ENCODE measurements at places on chromosomes 2 and 18. TPM values are rescaled to one million over a fixed set of nuclear protein-coding genes. Genes with fewer than 3 reads are reported as not detected.

The EIF2B4 gene
- total RNA-seq: 50.9 TPM

The PID1 gene
- total RNA-seq: 6.6 TPM

The CD8B gene
- total RNA-seq: not detected

The CCDC141 gene
- total RNA-seq: 5.3 TPM

DNA sequence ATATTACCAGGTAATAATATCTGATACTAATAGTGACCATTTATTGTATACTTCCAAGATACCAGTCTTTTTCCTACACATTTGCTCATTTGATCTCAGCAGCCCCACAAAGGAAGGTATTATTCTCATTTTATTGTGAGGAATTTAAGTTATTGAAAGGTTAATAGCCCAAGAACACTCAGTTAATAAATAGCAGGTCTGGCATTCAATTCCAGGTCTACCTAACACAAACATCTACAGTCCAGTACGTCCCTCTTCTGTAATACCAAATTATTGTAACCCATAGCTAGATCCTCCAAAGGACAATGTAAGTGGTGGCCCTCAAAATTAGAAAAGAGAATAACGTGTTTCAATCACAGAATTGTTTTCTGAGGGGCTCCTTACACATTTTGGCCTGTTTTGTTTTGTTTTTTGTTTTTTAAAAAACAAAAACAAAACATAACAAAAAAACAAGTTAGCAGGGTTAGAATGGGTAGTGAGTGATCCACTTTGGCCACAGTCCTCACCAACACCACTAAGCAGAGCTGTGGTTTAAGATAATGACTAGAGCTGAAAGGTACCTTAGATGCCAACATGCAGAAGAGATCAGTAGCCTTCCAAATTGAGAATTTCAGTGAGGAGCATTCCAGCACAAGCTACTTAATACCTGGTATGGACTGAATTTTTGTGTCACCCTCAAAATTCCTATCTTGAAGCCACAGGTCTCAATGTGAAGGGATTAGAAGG, 137.5 kb downstream of the DYM start:
- H3K4me3 ChIP-seq: no peak overlapping the region
- DNase-seq: no peak
- H3K36me3 ChIP-seq: no peaks in the 10 kb centered on the region

DNA sequence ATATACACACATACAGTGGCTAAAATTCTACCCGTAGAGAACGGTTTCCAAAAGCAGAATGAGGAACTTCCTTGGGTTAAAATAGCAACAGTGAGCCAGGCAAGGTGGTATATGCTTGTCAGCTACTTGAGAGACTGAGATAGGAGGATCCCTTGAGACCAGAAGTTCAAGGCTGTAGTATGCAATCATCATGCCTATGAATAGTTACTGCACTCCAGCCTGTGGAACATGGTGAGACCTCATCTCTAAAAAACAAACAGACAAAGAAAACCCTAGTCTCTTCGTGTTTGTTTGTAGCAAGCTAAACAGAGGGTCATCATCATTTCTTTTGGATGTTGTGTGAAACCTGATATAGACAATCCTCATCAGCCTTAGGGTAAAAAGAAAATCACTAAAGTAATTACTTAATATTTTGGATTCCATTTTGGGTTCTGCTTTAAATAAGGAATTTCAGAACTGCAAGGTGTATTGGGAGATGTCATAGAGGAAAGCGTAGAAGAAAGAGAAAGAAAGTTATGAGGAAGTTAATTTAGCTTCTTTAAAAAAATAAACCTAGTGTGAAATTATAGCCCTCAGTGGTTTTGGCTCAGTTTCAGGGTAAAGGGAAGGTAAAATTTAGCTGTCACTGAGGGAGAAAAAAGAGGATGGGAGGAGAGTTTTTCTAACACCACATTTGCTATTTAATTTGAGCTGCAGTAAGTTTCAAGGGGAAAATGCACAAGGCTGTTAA, 46.5 kb downstream of the PLEK start:
- no peaks in the 10 kb centered on the region for H3K27me3 ChIP-seq
- H3K4me1 ChIP-seq: no peaks in the 10 kb centered on the region
- no peak overlapping the region for H3K4me3 ChIP-seq
- no peak for DNase-seq

GRCh38 chr2:239431536-239431935, 30.7 kb upstream of the HDAC4 start:
- no peak overlapping the region for H3K4me3 ChIP-seq
- H3K36me3 ChIP-seq: no peaks in the 10 kb centered on the region

GRCh38 chr2:173868406-173868805, 96.8 kb downstream of the SP3 start:
- H3K27me3 ChIP-seq: no peaks in the 10 kb centered on the region
- H3K27ac ChIP-seq: no peak overlapping the region
- no peak overlapping the region for H3K4me3 ChIP-seq

- H3K36me3 ChIP-seq: peaks cover 12% of the 10 kb centered on the region
- H3K4me3 ChIP-seq: no peak overlapping the region
- no peak for DNase-seq
- H3K4me1 ChIP-seq: no peaks in the 10 kb centered on the region
These were observed 47.4 kb downstream of the SLC35F5 start for GRCh38 chr2:113709022-113709421.

GRCh38 chr2:25330273-25330672, 11.5 kb downstream of the DNMT3A start:
- no peaks in the 10 kb centered on the region for H3K27me3 ChIP-seq
- H3K4me3 ChIP-seq: no peak overlapping the region
- DNase-seq: no peak
- no peaks in the 10 kb centered on the region for H3K4me1 ChIP-seq

DNA sequence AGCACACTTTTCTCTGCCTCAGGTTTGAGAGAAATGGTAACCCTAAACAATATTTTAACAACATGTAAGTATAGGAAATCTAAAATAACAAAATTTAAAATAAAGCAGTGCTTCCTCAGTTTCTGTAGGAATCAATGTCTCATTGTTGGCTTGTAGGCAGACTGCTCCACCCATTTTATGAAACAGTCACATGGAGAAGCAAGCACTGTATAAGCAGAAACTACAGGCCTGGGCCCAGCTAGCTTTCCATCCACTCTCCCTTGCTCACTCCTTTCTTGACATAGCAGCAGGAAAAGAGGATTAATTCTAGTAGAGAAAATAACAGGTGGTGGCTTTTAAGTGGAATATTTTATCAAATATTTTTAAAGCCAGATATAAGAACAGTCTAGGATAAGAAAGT, 97.2 kb downstream of the PLEKHM3 start:
- peaks cover 3% of the 10 kb centered on the region for H3K4me1 ChIP-seq
- H3K4me3 ChIP-seq: no peak overlapping the region
- no peak overlapping the region for H3K27ac ChIP-seq
- no peaks in the 10 kb centered on the region for H3K27me3 ChIP-seq

DNA sequence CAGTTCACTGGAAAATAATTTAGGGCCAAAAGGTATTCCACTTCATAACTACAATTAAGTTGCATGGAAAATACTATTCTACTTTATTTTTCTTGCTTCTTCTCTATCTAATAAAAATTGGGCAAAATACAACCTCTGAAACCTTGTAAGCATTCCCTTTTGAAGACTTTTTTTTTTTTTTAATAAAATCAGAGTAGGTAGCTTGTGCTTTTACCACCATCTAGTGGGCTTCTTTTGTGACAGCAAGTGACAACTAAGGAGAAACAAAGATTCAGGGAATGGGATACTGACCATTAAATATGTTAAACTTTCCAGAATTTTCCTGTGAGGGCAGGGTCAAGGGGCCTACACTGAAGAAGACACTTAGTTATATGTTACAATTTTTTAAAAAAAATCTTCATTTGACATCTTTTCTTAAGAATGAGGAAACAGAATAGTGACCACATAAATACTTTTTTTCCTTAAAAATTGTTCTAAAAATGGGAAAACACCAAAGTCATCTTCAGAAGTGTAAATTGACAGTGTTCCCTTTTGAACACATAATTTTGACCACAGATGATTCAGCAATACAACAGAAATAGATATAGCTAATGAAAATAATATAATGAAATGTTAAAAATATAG, 1183.2 kb upstream of the ACVR2A start:
- peak; percentile 75 for DNase-seq
- no peaks in the 10 kb centered on the region for H3K27me3 ChIP-seq
- H3K27ac ChIP-seq: no peak overlapping the region

DNA sequence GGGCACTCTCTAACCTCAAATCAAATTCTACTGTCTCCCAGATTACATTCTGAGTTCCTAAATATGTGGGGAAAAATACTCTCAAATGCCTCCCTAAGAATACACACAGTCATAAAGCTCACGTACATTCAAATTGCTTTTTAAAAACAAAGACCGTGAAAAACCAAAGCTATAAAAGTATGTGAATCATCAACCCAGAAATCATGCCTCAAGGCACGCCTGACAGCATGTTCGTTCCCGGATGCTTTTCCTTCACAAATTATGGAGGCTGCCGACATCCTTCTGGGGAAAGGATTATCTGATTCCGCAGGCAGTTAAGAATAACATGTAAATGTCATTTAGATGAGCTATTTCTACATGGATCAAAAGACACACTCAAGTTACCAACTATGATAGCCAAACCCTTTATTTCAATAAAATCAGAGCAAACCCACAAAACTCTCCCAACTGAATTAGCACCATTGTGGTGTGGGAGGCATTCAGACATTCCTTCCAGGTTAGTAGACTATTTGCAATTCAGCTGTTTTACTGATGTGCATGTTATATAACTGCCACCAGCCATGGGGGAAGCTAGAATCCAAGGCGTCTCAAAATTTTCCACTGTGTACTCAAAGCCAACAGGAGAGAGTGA, 398.2 kb upstream of the TRIB2 start:
- H3K27me3 ChIP-seq: no peaks in the 10 kb centered on the region
- peak; percentile 63 for DNase-seq
- peaks cover 41% of the 10 kb centered on the region for H3K4me1 ChIP-seq
- peak overlapping the region; percentile 1 for H3K4me3 ChIP-seq
- no peaks in the 10 kb centered on the region for H3K36me3 ChIP-seq

DNA sequence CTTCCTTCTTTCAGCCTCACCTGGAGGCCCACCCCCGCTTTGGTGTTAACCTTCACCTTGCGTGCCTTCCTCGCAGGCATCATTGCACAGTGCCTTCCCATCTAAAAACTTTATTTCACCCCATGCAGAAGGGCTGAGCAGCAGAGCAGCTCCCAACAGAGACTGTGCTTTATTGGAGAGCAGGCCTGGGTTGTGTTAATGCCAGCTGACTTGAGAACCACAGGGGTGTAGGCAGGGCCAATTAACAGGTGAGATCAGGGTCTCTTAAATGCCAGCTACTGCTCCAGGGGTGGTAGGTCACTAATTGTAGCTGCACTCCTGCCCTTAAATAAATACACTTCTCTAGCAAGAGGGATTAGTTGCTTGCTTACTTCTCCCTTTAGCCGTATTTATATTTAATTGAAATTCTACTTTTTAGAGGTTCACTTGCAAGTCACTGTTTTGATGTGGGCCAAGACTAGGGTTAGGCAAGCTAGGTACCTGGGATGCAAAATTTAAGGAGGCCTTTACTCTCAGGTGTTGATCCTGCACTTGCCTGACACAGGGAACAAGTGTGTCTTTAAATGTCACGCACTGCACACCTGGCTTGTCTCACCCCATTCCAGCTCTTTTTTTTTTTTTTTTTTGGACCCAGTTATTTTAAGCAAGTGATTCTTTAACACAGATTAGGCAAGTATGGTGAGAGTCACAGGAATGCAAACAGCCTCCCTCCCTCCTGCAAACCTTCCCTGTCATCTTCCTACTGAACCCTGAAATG, 54.5 kb downstream of the LYPD1 start:
- DNase-seq: no peak
- no peak overlapping the region for H3K27ac ChIP-seq
- H3K4me1 ChIP-seq: no peaks in the 10 kb centered on the region
- no peaks in the 10 kb centered on the region for H3K36me3 ChIP-seq

DNA sequence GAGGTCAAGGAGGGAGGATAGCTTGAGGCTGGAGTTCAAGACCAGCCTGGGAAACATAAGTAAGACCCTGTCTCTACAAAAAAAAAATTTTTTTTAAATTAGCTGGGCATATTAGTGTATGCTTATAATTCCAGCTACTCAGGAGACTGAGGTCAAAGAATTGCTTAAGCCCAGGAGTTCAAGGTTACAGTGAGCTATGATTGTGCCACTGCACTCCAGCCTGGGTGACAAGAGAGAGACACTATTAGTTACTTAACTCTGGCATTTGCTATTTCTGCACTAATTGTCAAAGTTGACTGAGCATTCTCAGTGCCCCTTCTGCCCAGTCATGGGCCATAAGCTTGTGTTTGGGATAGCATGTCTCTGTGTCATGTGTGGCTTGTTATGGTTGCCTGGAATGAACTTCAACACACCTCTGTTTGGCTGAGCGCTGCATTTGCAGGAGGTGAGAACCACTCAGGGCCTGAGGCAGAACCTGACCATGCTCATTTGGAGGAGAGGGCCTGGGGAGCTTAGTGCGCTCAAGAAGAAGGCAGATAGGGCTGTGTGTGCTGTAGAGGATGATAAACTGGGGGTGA, 77.7 kb downstream of the SH3RF3 start:
- H3K27ac ChIP-seq: no peak overlapping the region
- no peaks in the 10 kb centered on the region for H3K36me3 ChIP-seq
- no peak for DNase-seq
- H3K4me1 ChIP-seq: no peaks in the 10 kb centered on the region
- no peak overlapping the region for H3K4me3 ChIP-seq

- H3K27me3 ChIP-seq: no peaks in the 10 kb centered on the region
- peak; percentile 49 for DNase-seq
- H3K36me3 ChIP-seq: no peaks in the 10 kb centered on the region
- H3K27ac ChIP-seq: no peak overlapping the region
- peaks cover 8% of the 10 kb centered on the region for H3K4me1 ChIP-seq
- H3K4me3 ChIP-seq: no peak overlapping the region
These were observed 119.6 kb downstream of the SLC8A1 start for GRCh38 chr2:40332191-40332826.

GRCh38 chr2:69715964-69716363, 26.0 kb upstream of the ANXA4 start:
- no peaks in the 10 kb centered on the region for H3K36me3 ChIP-seq
- H3K4me1 ChIP-seq: no peaks in the 10 kb centered on the region
- DNase-seq: no peak
- H3K27me3 ChIP-seq: no peaks in the 10 kb centered on the region
- H3K4me3 ChIP-seq: no peak overlapping the region
- H3K27ac ChIP-seq: no peak overlapping the region

- peak; percentile 40 for DNase-seq
- H3K4me3 ChIP-seq: no peak overlapping the region
- peaks cover 38% of the 10 kb centered on the region for H3K4me1 ChIP-seq
- H3K27me3 ChIP-seq: no peaks in the 10 kb centered on the region
These were observed 357.5 kb downstream of the PTPRM start for GRCh38 chr18:7924616-7925015.

- H3K27me3 ChIP-seq: no peaks in the 10 kb centered on the region
- no peaks in the 10 kb centered on the region for H3K4me1 ChIP-seq
- no peak overlapping the region for H3K4me3 ChIP-seq
These were observed 994.7 kb upstream of the POU3F3 start for GRCh38 chr2:103859238-103859637.

DNA sequence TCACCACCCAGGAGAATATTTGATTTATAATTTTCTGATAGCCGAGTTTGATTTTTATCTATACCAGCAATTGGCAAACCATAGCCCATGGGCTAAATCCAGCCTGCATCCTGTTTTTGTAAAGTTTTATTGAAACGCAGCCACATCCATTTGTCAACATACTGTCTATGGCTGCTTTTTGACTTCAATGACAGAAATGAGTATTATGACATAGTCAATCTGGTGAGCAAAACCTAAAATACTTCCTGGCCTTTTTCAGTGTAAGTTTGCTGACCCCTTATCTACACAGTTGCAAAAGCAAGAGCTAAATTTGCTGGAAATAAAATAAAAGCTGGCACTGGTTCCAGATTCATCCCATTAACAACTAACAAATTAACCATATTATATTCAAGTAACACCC, 79.8 kb upstream of the SLC25A52 start:
- no peak overlapping the region for H3K4me3 ChIP-seq
- no peaks in the 10 kb centered on the region for H3K27me3 ChIP-seq
- H3K36me3 ChIP-seq: no peaks in the 10 kb centered on the region
- no peak for DNase-seq
- H3K4me1 ChIP-seq: no peaks in the 10 kb centered on the region

Measured in SJCRH30 (cell line).